ENCODE measurements at places on chromosomes 13 and 19.

DNA sequence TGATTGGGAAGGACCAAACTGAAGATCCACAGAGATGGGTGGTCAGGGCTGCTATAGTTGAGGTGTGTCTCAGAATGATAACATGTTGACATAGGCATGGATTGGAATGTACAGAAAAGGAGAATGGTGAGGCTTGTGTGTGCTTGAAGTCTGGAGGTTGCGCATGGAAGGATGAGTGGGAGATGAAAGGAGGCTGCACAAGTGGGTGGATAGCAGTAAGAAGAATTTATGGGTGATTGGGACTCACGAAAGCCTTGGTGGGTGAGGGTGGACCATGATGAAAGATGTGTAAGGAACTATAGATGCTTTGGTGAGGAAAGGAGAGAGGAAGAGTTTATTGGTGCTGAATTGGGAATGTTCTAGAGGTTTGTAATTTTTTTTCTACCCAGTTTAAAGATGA, 1287.7 kb downstream of the UQCRFS1 start:
- no peak for DNase-seq

DNA sequence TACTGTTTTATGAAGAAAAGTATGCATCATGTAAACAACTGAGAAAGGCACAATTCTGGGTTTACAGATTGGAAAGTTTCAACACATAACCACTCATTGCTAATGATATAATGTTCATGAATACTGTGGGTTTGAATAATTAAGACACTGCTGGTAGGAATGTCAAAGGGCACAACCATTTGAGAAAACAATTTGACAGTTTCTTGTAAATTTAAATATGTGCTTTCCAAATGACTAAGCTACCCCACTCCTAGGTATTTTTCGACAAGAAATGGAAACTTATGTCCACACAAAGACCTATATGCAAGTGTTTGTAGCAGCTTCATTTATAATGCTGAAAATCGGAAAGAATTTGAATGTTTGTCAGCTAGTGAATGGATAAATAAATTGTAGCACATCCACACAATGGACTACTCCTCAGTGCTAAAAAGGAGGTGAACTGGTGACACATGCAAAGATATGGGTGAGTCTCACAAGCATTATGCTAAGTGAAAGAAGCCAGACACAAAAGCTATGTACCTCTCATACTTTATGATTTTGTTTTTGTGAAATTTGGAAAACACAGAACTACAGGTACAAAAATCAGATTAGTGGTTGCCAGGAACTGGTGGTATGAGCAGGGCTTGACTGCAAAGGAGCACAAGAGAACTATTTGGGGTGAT, 44.8 kb upstream of the FLT1 start:
- DNase-seq, result no peak

GRCh38 chr13:29857085-29857484, 6.7 kb upstream of the UBL3 start:
- no peak for DNase-seq

GRCh38 chr13:24748061-24748400, 15.9 kb upstream of the RNF17 start:
- no peak for DNase-seq

DNA sequence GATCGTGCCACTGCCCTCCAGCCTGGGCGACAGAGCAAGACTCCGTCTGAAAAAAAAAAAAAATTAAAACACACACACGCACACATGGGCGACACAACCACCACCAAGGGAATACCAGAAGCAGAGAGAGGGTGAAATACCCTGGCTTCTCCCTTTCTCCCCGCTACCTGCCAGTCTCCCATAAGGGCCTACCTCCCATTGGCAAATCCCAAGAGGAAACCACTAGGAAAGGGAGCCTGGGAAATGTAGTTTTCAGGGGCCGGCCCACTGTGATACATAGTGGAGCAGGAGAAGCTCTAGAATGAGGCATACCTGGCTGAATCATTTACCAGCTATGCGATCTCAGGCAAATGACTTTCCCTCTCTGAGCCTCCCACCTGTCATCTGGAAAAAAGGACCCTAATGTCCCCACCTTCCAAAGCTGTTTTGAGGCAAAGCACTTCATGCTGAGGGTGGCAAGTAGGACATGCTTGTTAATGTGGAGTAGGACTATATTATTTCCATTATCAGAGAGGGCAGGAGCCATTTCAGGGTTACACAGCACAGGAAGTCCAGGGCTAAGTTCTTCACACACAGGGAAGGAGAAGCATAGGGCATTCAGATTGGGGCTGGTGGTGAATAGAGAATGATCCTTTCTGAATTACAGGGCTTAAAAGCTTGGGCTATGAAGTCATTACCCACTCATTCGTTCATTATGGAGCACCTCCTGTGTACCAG, 14.3 kb upstream of the HNRNPUL1 start:
- no peak for DNase-seq

- DNase-seq, result peak; percentile 9
Measured at GRCh38 chr13:20303636-20304035, 71.5 kb upstream of the GJB6 start.

DNA sequence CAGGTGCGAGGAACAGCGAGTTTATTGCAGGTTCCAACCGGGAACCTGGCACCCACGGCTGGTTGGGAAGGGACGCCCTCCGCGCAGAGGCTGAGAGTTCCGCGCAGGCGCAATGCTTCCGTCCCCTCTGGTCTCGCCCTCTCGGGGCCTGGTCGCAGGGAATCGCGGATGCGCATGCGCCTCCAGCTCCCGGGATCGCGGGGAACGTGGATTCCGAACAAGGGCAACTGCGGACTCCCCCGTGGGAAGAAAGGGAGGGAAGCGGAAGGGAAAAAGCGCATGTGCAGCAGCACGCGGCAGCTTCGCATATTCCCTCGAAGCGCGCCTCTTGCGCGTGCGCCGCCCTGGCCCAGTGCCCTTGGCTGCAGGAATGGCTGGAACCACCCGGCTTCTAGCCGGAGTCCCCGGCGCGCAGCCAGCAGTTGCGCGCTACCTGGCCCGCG, 1.1 kb downstream of the TSSK6 start:
- DNase-seq, result no peak

DNA sequence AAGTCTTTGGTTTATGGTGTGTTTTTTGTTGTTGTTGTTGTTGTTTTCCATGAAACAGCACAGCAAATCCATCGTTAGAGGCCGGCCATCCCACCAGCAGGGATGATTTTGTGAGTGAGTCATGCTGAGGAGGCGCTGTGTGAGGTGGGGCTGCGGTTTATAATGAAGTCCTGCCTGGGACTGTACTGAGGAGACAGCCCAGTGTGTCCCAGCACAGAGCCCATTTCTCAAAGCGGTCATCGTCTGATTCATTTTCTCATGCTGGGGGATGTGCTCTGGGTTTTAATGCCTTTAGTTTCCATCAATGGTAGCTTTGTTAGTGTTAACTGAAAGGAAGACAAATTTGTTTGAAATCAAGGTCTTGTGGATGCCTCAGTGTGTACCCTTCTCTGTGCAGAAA, 129.3 kb upstream of the SERP2 start:
- DNase-seq, result peak; percentile 68

- DNase-seq, result peak; percentile 56
Measured at GRCh38 chr19:13849991-13850909, 26.7 kb upstream of the NANOS3 start.

GRCh38 chr19:9862938-9863337, 27.8 kb downstream of the PIN1 start:
- no peak for DNase-seq

GRCh38 chr13:33183431-33184111, 102.0 kb downstream of the STARD13 start:
- no peak for DNase-seq

GRCh38 chr13:87923753-87924152, 252.6 kb downstream of the SLITRK5 start:
- DNase-seq, result no peak

GRCh38 chr19:1467490-1468273, 11.3 kb downstream of the C19orf25 start:
- DNase-seq, result no peak

DNA sequence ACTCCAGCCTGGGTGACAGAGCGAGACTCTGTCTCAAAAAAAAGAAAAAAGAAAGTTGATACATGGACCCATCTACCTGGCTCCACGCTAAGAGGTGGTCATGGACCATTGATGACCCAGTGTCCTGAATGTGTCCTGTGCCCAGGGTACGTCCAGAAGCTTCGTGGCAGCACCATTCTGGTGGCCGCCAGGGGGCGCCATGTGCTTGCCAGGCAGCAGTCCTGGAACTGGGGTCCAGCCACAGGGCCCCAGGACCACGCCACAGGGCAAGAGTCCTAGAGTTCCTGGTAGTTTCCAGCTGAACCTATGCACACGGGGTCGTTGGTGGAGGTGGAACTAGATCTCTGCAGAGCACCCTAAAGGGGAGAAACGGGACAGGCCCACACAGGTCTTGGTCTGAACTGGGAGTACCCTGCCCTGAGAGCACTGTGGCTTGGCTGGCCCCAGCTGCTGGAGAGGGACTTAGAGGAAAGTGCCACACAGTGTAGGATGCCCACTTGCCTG, 19.9 kb upstream of the FBXO27 start:
- peak; percentile 50 for DNase-seq

DNA sequence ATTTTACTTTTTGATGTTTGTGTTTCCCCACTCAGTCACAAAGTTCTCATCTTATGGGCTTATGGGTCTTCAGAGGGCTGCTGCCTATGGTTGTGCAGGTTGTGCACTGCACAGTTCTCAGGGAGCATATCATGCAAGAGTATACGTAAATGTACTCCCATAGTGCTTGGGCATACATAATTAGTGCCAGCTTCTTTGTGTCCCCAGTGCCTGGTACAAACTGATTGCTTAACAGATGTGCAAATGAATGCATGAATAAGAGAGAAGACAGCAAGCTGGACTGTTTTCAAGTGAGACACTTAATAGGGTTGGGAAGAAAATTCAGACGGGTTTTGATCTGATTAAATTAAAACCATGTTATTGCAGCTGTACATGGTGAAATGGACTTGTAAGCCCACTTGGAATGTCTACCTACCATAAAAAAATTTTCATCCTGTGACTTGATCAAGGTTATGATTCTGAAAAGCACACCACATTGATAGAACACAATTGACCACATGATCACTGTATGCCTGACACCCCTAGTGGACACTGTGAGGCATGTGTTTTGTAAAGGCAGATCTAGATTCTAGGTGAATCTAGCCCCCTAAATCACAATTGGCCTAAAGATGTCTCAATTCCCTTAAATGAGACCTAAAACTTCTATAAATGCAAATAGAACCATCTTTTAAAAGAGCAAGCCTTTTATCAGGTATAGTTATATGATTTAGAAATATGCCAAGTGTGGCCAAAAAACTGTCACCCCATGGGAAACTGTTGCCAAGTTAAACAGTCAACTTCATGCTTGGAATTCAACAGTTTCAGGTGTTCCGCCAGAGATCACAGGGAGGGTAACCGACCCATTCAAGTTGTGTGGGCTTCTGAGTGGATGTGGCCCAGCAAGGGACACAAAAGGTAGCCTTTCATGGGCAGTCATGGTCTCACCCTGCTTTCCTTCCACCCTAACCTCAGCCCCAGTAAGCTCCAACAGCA, 27.9 kb downstream of the FAM124A start:
- DNase-seq, result no peak

DNA sequence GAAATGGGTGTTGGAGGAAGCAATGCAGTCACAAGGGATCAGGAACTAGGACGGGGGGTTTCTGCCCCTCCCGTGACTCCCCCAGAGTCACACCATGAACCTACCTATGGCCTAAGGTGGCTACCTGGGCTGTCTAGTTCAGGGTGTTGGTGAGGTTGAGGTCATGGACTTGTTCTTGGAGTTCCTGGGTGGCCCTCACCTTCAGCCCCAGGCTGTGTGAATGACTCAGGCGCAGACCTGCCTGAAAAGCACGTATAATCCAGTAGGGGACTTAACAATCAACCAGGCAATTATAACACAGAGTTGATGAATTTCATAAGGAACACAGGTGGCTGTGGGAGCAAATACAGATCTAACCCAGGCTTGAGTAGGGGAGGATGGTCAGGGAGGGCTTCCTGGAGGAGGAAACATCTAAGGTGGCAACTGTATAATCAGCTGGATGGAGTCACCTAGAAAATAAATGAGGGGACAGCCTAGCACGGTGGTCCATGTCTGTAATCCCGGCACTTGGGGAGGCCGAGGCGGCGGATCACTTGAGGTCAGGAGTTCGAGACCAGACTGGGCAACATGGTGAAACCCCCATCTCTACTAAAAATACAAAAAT, 25.6 kb upstream of the ADGRE1 start:
- DNase-seq, result no peak

DNA sequence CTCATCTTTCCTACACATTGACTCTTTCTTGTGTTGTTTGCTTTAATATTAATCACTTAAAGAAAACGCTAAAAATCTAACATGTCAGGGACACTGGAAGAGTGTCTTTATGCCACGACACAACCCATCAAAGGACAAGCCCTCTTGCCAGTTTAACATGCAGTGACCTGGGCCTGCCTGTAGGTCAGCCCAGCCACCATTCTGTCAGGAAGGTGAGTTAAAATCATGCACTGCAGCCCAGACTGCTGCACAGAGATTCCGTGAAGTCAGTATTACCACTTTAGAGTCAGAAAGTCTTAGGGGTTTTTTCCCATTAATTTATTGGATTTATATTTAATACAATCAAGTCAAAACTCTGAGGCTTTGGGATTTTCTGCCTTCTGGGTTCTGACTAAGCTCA, 58.0 kb downstream of the TNFRSF19 start:
- DNase-seq, result no peak

GRCh38 chr13:76684336-76684735, 201.9 kb downstream of the KCTD12 start:
- DNase-seq, result no peak

DNA sequence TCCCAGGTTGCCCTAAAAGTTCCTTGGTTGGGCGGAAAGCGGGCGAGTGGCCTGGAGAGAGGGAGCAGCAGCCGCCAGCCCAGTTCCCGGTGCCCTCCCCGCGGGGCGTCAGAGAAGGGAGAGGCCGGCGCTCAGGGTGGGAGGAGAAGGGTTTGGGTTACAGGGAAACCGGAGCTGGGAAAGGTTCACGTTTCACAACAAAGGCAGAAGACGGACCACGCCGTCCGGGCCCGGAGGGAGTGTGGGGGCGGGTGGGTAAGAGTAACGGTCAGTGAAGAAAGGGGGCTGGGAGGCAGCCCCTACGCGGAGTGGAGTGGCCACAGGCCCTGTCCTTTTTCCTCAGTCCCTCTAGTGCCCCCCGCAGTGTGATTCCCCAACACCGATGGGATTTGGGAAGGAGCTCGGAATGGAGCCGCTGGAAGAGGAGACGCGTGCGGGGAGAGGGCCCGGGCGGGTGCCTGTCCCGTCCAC, 1.6 kb downstream of the SIX5 start:
- DNase-seq, result peak; percentile 76

- DNase-seq, result no peak
Measured at GRCh38 chr19:49422407-49423070, 702 bp downstream of the PTH2 start.
